CD4-positive, alpha-beta T cell treated with Interleukin-1 beta for 1 hour (primary cell): ENCODE measurements at places on chromosomes 3 and 15.
A peak's percentile ranks its signal among the peaks of the same experiment; 100 is the strongest.

GRCh38 chr15:98518823-98519561, 129.3 kb upstream of the IGF1R start:
- peak; percentile 18 for DNase-seq

DNA sequence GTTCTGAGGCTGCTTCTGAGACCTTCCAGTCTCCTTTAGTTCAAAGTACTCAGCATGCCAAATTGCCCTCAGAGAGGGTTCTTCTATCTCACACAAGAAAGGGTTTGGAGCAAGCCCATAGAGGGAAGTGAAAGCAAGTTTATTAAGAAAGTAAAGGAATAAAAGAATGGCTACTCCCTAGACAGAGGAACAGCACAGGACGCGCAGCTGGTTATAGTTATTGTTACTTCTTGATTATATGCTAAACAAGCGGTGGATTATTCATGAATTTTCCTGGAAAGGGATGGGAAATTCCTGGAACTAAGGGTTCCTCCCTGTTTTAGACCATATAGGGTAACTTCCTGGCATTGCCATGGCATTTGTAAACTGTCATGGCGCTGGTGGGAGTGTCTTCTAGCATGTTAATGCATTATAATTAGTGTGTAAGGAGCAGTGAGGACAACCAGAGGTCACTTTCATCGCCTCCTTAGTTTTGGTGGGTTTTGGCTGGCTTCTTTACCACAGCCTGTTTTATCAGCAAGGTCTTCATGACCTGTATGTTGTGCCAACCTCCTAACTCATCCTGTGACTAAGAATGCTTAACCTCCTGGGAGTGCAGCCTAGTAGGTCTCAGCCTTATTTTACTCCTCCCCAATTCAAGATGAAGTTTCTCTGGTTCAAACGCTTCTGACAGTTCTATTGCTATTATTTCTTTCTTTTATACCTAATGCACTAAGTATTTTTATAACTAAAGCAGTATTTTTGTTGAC, 26.3 kb downstream of the SCN11A start:
- no peak for DNase-seq

GRCh38 chr3:90007778-90008499, 900.5 kb downstream of the EPHA3 start:
- no peak for DNase-seq

DNA sequence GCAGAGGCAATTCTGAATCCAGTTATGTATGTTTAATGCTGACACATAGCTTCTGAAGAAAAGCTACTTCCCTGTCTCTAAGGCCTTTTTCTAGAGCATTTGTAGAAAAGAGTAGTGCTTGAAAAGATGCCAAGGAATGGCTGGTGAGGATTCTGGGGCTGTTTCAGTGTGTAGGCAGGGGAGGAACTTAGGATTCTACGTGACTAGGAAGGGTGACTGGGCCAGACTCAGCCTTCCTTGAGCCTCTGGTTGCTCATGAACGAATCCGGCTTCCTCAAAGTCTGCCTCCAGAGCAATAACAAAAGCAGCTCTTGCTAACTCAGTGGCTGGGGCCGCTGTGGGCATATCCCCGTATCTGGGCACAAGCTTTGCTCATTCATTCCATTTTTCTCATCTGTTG, 104.8 kb upstream of the WNT5A start:
- DNase-seq: no peak

DNA sequence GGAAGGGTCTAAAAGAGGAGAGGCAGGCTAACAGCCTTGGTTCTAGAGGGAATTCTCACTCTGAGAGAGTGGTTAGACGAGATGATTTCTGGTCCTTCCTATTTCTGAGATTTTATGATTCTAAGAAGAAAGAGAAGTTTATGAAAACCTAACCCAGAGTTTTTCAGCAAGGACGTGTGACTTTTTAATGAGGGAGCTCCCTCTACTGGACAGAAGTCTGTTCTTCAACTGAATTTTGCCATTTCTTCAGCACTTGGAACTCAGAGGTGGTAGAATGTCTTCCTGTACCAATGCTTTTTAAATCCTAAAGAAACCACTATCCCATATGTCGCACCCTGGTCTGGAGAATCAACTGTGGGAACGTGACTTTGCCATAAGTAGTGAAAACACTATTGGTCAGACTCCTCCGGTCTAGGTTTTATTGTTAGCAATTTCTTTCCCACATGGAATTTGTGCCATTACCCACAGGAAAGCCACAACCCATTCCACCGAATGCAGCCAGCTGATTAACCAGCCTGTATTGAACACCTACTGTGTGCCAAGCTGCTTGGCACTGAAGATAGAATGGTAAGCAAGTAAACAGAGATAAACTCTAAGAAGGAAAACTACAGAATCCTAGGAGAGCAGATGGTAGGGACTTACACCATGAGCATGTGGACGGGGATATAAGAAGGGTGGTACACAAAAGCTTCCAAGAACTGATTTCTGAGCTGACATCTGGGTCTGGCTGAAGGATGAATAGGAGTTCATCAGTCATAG, 199.5 kb upstream of the LMCD1 start:
- DNase-seq: peak; percentile 39

GRCh38 chr3:64291956-64292355, 66.7 kb upstream of the PRICKLE2 start:
- DNase-seq: no peak

- peak; percentile 21 for DNase-seq
These were observed 75.5 kb downstream of the NEDD4 start for GRCh38 chr15:55917881-55918296.
